ENCODE measurements at places on chromosomes 11 and 22.

- DNase-seq: no peak
Measured at GRCh38 chr22:22770280-22770871, 117.2 kb upstream of the IGLL5 start.

DNA sequence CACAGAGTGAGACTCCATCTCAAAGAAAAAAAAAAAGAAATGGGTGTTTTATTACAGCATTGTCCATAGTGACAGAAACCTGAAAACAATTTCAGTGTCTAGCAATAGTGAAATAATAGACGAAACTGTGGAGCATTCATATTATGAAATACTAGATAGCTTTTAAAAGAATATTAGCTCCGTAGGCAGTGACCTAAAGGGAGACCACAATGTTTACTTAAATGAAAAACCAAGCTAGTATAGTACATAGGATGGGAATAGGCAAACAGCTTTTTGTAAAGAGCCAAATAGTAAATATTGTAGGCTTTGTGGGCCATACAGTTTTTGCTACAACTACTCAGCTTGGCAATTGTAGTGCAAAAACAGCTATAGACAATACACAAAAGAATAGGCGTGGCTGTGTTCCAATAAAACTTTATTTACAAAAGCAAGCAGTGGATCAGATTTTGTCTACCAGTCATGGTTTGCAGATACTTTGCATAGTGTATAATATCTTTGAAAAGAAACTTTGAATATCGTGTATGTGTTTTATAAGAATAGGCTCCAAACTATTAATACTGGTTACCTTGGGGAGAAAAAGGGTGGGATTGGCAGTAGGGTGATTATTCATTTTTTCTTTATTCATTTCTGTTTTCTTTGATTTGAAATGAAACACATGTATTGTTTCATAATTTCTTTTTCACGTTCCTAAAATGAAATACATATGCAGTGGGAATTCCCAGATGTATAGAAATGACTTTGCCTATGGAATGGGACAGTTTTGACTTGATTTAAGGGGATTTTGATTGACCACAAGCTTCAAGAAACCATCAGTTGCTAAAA, 50.7 kb downstream of the PRR5L start:
- DNase-seq: no peak

DNA sequence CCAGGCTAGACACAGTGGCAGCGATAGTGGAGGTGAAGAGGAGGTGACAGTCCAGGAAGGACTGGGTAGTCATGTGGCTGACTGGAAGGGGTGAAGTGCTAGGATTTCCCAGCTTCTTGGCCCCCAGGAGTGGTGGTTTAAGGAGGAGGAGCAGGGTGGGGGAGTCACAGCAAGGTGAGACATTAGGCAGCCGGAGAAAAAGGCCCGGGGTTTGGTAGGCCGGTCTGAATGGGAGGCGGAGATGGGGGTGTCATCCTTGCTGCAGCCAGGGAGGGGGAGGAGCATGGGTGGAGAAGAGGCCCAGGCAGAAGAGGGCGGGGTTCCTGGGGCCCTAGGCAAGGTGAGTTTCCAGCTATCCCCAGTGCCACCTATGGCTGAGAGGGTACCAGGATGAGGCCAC, 6.1 kb downstream of the SIPA1 start:
- DNase-seq: no peak

DNA sequence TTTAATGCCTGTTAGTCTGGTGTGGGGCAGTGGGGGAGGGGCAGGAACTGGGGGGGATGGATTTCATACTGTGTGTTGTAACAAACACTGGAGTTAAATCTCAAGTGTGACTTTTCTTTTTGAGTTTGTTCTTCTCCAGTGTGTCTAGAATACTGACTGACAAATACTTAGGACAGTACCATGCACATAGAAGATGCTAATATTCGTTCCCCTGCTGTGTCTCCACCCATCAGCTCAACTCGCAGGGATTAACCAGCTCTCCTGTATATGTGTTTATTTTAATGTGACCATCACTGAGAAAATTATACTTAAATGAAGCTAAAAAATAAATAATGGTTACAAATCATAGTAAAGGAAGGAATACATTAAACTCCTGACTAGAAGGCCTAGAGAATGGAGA, 150.9 kb upstream of the E2F8 start:
- no peak for DNase-seq

DNA sequence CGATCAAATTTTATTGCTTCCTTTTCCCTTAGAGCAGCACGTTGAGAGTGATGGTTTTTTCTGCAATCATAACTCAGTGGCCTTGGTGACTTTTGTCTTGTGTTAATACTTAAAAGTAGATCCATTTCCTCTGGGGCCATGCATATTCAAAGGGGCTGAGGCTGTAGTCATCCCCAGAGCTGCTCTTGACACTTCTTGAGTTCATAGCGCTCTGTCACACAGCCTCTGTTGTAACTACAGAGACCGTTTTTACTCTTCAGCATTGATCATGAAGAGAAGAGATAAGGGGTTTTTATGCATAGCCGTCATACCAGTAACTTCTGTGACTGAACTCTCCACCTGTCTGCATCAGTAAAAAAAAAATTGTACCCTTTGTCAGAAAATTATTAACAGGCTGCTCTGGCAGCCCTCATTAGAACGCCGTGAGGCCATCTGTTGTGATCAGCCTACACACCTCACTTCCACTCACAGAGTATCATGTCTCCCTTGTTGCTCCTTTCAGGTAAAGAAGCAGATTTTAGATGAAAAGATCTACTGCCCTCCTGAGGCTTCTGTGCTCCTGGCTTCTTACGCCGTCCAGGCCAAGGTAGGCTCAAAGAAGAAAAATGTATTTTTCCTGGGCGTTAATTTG, 38.4 kb downstream of the NF2 start:
- DNase-seq: no peak

DNA sequence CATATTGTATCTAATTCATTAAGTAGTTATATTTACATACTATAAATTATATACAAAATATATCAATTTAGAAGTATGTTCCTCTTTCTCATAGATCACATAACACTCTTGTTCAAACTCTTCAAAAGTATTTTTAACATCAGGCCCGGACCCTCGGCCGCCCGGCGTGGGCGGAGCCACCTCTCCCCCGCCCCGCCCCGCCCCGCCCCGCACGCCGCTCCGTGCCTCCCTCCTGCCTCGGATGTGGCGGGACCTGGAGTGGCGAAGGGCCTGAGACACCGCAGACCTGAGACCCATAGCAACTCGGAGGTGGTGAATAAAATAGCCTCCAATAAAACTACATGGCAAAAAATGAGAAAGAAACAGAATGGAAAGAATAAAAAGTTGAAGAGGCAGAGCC, 105.9 kb upstream of the BDNF start:
- DNase-seq: no peak

- peak; percentile 48 for DNase-seq
Measured at GRCh38 chr22:41237707-41238569, 2.8 kb downstream of the CHADL start.

GRCh38 chr11:35927682-35928081, 16.2 kb upstream of the LDLRAD3 start:
- DNase-seq: no peak

DNA sequence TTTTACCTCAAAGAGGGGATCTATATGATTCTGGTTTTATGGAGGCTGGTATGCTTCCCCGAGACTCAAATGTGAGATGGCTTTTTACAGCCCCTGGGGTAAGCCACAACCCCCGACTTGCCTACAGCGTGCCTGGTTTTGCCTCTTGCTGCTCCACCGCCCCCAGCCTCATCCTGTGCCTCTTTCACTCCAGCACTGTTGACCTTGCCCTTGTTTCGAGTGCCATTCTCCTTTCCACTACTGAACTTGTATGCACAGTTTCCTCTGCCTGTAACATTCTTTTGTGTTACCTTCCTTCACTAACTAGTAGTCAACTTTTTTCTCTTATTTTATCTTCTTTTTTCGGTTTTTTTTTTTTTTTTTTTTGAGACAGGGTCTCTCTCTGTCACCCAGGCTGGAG, 219.0 kb upstream of the ZBED5 start:
- no peak for DNase-seq

GRCh38 chr11:6415797-6416196, 3.1 kb downstream of the APBB1 start:
- DNase-seq: no peak

GRCh38 chr11:122691549-122692150, 36.1 kb downstream of the UBASH3B start:
- no peak for DNase-seq

- DNase-seq: no peak
Measured at GRCh38 chr11:115181538-115181937, 322.7 kb downstream of the CADM1 start.

GRCh38 chr11:13055200-13055599, 46.1 kb downstream of the RASSF10 start:
- no peak for DNase-seq

DNA sequence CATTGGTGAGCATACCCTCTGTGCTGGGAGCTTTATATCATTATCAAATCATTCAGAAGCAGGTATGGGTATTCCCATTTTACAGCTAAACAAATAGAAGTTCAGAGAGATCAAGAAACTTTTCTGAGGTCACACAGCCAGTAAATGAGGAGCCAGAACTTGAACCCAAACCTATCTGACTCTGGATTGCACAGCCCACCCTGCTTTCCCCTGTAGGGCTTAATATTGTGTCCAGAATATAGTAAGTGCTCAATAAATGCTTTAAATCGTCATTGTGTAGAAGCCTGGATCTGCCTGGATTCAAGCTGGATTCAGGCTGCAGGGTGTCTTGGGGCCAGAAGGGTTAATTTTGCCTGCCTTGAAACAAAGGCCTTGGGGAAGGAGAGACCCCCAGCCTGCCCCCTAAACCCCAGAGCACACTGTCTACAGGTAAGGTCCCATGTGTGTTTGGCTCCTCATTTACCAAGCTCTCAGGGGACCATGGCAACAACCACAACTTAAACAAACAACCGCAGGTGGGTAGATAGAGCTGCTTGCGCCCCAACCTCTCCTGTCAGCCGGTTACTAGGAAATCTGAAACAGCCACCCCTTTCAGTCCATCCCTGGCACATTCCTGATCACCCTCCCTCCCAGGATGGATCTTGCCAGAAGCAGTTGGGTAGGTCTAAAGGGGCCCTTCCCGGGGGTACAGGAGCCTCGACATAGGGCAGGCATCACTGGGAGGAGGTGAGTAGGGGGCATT, 3.0 kb upstream of the SEC14L3 start:
- DNase-seq: no peak

- DNase-seq: no peak
Measured at GRCh38 chr11:132142121-132142520, 771.7 kb downstream of the NTM start.

DNA sequence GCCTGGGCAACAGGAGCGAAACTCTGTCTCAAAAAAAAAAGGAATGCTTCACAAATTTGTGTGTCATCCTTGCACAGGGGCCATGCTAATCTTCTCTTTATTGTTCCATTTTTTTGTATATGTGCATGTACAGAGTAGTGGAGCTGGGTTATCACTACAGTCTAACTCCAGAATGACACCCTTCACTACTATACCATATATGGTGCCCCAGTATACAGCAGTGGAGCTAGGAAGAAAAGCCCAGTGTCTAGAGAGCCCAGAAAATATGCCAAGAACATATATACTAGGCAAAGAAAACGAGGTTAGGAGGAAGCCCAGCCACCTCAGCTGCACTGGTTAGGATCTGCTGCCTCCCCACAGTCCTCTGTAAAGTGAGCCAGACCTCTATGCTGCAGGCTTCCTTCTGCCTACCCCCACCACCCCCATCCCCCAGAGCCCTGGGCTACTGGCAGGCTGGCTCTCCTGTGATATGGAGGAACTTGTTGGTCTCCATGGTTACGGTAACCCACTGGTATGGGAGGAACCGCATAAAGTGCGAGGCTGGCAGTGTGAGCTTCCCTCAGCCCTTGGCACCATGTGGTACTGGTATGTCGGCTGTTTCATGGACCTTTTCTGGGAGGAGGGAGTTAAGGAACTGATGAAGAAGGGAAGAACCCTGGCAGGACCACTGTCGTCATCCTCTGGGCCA, 34.3 kb downstream of the RCOR2 start:
- DNase-seq: no peak

- no peak for DNase-seq
Measured at GRCh38 chr11:3861683-3862082, 6.2 kb downstream of the STIM1 start.

DNA sequence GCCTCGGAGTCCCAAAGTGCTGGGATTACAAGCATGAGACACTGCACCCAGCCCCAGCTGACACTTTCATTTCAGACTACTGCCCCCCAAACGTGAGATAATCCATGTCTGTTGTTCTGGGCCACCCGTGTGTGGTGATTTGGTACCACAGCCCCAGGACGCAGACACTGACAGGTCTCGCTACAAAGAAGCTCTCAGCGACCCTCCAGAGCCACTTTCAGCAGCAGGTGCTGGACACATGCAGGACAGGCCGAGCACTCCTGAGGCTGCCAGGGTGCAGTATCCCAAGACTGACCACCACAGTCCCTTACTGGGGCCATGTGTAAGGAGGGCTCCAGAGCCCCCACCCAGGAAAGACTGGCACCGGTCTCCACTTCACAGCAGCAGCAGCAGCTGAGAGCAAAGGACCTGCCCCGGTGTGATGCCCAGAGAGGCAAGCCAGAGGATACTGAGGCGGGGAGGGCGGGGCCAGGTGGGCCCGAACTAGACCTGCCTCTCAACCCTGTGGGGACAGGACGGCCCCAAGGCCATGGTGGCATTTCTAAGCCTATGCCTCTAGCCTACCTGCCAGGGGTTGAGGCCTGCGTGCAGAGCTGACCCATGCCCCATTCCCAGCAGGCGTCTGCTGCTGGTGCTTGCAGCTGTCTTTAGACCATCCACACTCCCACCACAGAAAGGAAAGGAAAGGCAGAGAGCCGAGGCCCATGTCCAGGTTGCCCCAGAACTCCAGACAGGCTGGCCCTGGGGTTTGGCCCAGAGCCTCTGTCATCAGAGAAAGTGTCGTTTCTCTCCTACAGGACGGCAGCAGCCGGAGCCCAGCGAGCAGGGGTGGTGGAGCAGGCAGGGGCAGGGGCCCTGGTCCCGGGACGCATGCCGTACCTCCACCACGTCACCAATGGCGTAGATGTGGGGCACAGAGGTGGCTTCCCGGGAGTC, 28.0 kb upstream of the GNB1L start:
- DNase-seq: no peak

GRCh38 chr11:62398011-62398994, 20.5 kb upstream of the SCGB1A1 start:
- no peak for DNase-seq

GRCh38 chr22:42346722-42347121, 76.3 kb upstream of the TCF20 start:
- no peak for DNase-seq

DNA sequence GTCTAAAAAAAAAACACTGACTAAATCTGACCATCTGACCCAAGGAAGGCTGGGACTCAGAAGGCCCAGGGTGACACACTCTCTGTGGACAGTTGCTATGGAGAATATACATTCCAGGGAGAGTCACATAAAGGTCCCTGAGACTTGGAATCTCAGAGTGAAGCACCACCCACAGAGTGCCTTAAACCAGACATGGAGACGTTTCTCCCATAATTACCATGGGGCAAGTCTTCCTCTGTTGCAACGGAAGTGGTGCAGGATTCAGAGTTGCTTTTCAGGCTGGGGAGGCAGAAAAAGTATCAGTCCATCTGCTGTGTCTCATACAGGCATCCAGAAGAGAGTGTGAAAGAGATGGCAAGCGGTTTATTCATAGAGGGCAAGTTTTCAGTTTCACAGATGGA, 58.7 kb upstream of the SLN start:
- no peak for DNase-seq

GRCh38 chr22:22989856-22990255, 80.5 kb upstream of the GNAZ start:
- no peak for DNase-seq

- DNase-seq: no peak
Measured at GRCh38 chr11:3096909-3097530, 39.8 kb upstream of the CARS1 start.

GRCh38 chr22:42376711-42377554, 55.3 kb downstream of the NFAM1 start:
- DNase-seq: no peak
